Right renal pelvis (tissue), 4 donors: ENCODE measurements at places on chromosomes 13 and 19.

GRCh38 chr13:24142886-24143285 is 17.6 kb upstream of the SPATA13 start:
- DNase-seq = no peak

DNA sequence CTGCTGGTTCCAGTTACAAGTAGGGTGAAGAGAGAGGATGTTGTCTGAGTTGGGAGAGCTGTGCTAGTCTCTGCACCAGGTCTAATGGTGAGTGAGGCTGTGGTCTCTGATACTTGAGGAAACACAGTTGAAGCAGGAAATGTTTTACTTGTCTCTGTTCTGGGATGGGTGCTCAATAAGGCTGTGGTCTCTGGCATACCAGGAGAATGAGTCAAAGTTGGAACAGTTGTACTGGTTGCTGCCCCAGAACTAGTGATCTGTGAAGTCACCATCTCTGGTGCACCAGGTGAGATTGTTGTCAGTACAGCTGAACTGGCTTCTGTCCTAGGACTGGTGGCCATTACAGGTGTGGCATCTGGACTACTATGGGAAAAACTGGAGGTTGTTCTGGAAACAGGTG is 74.7 kb downstream of the MUC16 start:
- DNase-seq = no peak

GRCh38 chr19:36605877-36606478 is 865 bp downstream of the ZNF382 start:
- DNase-seq = no peak

DNA sequence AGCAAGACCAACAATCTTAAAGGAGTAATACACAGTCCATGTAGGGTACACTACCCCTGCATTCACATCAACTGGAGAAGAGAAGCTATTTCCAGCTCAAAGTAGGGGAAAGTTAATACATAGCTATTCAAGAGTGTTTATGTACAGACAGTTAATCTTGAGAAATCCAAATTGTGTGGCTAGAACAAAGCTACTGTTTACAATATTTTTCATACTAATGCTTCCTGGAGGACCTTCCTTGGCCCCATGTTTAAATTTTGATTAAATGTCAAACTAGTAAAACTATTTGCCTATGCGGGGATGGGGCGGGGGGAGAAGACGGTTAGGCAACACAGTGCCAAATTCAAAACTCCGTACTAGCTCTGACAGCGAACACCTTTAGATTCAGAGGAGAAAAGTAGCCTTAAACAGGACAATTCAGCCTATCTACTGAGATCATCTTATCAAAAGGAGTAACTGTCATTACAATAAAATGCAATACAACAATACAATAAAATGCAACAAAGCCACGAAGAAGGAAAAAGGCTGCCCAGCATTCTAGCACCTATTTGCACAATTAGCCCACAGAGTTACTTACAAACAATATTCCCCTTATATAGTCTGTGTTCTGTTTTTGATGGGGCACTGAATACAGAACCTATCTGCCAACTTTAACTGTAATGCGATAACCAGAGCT is 29.1 kb downstream of the BRD4 start:
- no peak for DNase-seq

DNA sequence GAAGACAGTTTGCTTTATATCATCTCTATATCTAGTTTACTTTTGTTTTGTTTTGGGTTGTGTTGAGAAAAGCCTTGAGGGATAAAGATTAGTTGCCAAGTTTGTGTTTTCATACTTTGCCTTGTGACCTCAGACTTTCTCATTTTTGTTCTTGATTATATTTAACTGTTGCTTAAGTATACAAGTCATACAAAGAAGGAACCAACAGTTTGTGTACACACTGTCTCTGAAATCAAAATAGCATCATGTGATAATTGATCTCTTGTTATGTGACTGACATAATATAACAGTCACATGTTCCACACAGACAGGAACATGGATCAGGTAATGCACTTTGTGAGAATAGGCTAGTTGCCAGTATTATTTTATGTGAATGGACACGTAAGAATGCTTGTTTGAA is 70.8 kb downstream of the SHISA2 start:
- no peak for DNase-seq

GRCh38 chr19:31110336-31110735 is 238.9 kb downstream of the TSHZ3 start:
- DNase-seq = no peak

- no peak for DNase-seq
Observed at GRCh38 chr13:20869540-20869939, 33.0 kb downstream of the XPO4 start.

DNA sequence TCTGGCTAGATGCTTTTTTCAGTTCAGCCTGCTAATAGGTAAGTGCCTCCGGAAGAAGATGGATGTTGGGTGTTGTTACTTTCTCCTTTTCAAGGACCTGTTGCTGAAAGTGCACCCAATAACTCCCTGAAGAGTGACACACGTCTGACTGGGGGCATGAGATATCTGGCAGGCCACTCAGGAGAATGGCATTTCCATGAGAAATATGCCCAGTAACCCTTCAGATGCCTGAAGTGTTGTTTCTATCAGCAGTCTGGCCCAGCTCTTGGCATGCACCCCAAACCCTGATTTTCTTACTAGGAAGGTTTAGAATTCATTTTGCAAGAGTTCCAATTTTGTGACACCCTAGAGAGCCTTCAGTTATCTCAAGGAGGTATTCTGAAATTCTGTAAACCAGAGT is 71.5 kb downstream of the ARHGAP35 start:
- DNase-seq = no peak

DNA sequence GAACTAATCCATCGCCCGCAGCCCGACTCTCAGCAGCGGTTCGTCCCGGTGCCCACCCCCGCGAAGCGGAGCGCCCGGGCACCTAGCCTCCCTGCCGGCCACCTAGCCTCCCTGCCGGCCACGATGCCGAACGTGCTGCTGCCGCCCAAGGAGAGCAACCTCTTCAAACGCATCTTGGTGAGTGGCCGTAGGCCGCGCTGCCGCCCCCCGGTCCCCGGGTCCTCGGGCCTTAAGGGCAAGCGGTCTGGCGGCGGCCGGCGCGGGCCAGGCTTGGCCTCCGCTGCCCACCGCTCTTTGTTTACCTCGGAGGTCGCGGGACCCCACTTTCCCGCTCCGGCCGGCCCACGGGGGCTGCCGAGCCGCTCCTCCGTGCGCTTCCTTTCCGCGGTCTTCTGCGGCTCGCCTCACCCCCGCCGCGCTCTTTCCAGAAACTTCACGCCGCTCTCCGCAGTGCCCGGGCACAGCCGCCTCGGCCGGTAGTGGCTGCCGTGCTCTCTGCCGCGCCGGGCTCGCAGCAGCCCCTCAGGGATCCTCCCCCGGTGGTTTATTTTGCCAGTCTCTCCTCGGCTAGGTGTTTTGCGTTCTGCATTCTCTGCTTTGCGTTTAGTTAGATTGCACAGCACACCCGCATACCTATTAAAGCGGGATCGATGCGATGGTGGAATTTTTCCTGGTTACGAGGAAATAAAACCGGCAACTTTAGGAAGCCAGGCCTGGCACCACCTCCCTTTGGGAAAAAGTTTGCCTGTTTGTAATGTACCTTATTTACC is 524 bp downstream of the NAA16 start:
- DNase-seq = peak; percentile 50

DNA sequence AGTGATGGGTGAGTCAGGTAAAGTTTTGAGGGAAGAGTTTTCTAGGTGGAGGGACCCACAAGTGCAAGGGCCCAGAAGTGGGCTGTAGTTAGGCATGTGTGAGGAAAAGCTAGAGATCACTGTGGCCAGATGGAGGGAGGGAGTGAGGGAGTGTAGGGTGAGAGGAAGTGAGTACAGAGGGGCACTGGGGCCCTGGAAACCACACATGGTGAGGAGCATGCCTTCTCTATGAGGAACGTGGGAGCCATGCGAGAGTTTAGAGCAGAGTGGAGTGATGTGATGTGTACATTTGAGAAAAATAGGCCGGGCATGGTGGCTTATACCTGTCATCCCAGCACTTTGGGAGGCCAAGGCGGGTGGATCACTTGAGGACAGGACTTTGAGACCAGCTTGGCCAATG is 14.7 kb upstream of the SHKBP1 start:
- no peak for DNase-seq

- DNase-seq = peak; percentile 5
Observed at GRCh38 chr13:81872581-81872980, 1531.7 kb upstream of the SPRY2 start.

DNA sequence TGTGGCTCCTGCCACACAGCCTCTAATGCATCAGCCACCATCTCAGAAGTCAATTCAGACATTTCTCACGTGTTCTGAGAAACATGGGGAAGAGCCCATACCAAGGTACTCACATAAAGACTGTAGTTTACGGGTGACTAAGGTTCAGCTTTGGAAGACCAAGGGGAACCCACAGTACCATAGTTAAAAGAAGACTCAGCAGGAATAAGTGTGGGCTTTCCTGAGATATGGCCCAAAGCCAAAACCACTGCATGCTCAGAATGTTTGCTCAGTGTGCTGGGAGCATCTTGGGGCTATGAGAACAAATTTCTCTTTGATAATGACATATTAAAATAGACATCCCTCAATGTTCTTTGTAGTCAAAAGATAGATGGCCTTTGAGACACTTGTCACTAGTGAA is 283.8 kb downstream of the DCT start:
- DNase-seq = no peak

- no peak for DNase-seq
Observed at GRCh38 chr19:7109678-7110289, 40.3 kb downstream of the ZNF557 start.

- no peak for DNase-seq
Observed at GRCh38 chr13:109541081-109541480, 245.3 kb downstream of the IRS2 start.

DNA sequence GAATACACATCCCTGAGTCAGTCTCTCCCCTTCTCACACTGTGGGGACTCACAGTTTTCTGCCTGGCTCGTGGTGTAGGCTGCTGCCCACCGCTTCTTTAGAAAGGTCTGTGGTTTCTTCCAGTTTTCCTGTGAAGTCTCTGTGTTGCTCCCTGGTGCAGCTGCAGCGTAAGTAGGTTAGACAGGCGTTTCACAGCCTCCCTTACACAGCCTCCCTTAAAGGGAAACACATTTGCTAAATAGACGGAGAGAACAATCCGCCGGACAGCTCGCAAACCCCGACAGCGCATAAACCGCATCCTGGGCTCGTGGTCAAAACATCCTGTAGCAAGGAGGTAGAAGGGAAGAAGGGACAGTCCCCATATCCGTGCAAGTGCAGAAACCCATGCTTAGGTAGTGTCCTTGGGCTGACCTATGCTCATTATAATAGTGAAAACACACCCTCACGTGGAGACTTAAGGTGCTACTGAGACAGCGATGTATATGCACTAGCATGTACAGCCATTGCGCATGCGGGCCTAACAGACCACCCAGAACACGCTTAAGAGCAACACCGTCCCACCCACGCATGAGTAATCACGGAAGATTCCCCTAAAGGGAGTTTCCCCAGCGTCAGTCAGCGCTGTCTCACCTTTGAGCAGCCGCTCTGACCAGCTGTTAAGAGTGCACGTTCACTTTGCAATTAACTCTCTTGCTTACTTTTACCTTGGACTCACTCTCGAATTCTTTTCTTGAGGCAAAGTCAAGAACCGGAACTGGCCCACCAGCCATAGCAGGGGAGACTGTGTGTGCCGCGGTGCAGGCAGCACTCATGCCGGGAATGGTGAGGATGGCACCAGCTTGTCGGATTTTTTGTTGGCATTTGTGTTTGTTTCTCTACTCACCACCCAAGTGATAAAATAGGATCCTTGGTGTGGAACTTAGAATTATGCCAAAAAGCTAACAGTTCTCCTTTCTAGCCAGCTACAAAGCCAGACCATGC is 16.6 kb downstream of the SIGLEC8 start:
- DNase-seq = no peak

GRCh38 chr19:40465025-40465556 is 454 bp downstream of the BLVRB start:
- DNase-seq = no peak

- DNase-seq = no peak
Observed at GRCh38 chr13:97120346-97120745, 101.8 kb upstream of the MBNL2 start.

- no peak for DNase-seq
Observed at GRCh38 chr19:29882719-29883105, 59.3 kb upstream of the URI1 start.

DNA sequence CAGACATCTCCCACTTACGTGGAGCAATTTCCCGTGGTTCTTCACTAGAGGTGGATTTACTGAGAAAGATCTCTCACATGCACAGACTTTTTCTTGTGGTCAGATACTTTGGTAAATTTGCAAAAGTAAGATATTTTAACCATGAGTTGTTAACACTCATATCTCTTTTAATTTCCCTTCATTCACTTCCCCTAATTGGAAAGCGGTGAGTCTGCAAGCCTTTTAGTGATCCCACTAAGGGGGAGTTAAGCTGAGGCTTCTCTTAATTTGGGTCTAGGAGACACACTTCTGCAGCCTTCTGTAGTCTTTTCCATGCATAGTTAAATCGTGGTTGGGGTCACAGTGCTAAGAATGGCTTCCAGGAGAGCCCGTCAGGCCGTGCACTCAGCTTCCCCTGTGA is 30.7 kb upstream of the SERPINE3 start:
- DNase-seq = no peak

- DNase-seq = no peak
Observed at GRCh38 chr19:6023085-6023682, 45.2 kb upstream of the RANBP3 start.

DNA sequence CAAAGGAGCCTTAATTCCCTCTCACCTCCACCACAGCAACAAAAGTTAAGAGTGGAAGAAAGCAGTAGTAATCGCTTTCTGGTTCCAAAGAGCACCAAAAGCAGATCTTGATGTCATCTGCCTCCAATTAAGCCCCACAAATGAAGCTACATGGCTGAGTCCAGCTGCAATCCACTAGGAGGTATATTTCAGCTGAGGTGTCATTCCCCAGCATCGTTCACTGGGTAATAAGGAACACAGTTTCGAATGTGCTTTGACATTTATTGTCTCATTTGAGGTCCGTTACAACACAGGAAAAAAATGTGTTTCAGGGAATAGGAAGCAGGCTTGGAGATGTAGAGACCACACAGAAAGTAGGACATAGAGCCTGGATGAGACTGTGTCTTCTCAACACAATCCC is 190.4 kb downstream of the DCLK1 start:
- no peak for DNase-seq

DNA sequence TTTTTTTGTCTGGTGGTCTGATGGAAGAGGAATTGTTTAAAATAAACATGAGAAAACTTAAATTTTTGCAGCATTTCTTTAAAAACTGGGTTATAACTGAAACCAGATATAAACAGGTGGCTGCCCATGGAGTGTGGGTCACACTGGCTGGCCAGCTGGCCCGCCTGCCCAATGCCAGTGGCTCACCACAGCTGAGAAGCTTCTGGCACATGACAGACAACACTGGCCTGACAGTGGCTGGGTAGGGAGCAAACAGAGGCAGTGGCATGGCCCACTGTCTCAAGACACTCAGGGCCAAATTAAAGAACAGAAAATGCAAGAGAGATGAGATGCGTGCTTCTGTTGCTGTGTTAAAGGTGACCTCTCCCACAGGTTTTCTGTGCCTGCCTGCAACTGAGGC is 3.1 kb upstream of the SLC35E1 start:
- no peak for DNase-seq

- DNase-seq = no peak
Observed at GRCh38 chr19:13087295-13087694, 15.4 kb downstream of the LYL1 start.

DNA sequence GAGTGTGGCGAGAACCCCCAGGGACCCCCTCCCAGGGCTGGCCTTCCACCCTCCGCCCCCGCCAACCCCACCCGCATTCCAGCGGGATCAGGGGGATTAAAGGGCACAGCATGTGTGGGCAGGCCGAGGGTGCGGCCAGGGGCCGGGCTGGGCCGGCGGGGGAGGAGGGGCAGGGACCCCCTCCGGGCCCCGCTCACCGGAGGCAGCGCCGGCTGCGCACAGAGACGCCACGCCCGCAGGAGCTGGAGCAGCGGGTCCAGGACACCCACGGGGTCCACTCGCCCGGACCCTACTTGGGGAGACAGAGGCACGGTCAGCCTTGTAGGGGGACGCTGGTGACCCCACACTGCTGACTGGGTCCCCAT is 2.4 kb downstream of the ADAMTSL5 start:
- DNase-seq = no peak
